Body of pancreas (tissue), 4 donors: ENCODE measurements at places on chromosomes 1 and 21. TPM values are rescaled to one million over a fixed set of nuclear protein-coding genes. Genes with fewer than 3 reads are reported as not detected.

GRCh38 chr1:59433440-59433813, 136.5 kb downstream of the FGGY start:
- DNase-seq = no peak

DNA sequence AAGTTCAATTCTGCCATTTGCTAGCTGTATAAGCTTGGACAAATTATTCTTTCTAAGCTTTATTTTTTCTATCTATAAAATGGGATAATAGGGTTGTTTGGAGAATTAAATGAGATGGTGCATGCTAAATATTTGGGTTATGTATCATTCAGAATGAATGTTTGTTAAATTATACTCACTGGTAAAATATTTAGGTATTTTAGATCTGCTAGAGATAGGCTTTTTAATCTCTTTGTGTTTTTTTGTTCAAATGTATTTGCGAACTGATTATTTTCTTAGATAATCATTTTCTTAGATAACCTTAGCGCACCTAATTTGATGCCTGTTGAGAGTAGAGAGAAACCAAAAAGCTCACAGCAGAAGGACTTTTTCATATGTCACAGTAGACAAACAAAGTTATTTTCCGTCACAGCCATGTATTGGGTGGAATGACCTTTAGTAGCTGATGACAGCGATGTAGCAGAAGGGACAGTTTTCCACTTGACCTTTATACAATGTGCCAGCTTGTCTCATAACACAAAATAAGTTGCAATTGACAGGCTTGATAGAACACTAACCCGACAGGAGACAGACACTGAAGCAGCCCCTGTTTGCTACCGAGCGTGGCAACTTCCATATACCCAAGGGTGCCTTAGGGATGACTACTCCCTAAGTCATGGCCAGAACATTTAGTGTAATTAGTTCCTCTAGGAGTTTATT, 93.0 kb downstream of the DISC1 start:
- no peak for DNase-seq

GRCh38 chr1:26999440-26999987, 6.0 kb downstream of the TRNP1 start:
- DNase-seq = peak; percentile 83

- no peak for DNase-seq
These were observed 1.0 kb upstream of the IER5 start for GRCh38 chr1:181087400-181087901.

GRCh38 chr1:223853748-223854147, 8.0 kb upstream of the TP53BP2 start:
- no peak for DNase-seq

DNA sequence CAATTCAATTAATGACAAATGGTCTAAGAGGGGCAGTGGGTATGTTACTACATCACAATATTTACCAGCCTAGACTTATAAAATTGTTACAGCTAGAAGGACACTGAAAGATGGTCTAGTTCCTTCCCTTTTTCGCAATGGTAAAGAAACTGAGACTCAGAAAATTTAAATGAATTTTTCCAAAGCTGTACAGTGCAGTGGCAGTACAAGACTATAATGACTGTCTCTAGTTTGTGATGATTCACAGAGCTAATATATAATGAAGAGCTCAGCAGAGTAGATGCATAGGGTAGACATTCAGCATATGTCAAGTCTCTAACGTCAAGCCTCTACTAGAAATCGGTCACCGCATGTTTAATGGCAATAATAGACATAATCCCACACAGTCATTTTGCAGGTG, 4.6 kb downstream of the PLPP3 start:
- DNase-seq = no peak

- DNase-seq = peak; percentile 32
These were observed 17.9 kb upstream of the PWP2 start for GRCh38 chr21:44089001-44089911.

DNA sequence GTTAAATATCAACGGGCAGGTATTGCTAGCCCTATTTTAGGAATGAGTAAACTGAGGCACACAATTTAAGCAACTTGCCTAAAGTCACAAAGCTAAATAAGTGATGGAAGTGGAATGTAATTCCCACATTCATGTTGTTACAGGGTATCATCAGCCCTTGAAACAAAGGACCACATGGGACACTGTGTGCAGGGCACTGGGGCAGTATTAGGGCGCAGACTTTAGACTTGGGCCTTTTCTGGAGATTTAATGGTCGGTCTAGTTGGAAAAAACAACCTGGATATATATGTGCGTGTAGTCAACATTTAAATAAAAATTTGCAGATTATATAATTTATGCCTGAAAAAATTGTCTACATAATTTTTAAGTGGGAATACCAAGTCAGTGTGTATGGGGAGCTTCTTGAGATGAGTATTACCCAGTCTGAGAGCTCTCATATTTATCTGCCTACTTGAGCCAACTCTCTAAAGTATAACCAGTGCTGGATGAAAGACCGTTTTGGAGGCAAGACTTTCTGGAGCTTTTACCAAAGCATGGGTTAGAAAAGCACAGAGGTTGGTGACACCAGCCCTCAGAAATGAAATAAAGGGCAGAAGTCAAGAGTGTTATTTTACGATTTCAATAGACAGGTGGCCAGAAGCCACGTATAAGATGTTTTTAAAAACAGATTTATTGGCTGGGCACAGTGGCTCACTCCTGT, 1.6 kb downstream of the KDM1A start:
- DNase-seq = no peak

GRCh38 chr1:176541663-176542062, 78.7 kb downstream of the PAPPA2 start:
- no peak for DNase-seq

DNA sequence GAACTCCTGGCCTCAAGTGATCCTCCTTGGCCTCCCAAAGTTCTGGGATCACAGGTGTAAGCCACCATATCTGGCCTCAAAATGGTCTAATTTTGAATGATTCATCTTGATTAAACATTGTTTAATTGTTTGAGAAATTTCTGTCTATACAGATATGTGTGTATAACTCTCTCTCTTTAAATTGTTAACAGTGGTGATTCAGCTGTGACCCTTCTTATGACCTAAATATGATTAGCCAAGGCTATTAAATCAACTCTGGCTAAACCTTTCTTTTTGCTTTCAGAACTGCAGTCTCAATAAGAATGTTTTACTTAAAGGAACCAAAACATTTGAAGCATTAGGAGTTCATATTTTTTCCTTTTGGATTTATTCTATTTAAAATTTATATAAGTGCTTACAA, 19.2 kb upstream of the B3GALT5 start:
- no peak for DNase-seq

DNA sequence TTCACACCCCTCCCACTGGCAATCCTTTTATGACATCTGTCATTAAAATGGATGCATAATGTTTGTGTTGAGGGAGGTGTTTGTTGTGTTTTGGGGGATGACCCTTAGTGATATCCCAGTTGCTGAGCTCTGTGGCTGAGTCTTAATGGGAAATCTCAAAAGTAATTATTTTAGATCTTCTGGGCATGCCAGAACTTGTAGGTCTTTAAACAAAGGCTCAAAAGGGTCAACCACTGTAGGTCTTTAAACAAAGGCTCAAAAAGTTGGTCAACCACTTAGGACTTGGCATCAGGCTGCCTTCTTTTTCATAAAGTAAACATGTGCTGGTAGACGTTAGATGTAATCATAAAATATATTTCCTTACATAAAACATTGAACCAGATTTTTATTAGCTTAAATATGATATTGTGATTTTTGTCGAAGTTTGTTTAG, 78.0 kb downstream of the CDC14A start:
- no peak for DNase-seq

DNA sequence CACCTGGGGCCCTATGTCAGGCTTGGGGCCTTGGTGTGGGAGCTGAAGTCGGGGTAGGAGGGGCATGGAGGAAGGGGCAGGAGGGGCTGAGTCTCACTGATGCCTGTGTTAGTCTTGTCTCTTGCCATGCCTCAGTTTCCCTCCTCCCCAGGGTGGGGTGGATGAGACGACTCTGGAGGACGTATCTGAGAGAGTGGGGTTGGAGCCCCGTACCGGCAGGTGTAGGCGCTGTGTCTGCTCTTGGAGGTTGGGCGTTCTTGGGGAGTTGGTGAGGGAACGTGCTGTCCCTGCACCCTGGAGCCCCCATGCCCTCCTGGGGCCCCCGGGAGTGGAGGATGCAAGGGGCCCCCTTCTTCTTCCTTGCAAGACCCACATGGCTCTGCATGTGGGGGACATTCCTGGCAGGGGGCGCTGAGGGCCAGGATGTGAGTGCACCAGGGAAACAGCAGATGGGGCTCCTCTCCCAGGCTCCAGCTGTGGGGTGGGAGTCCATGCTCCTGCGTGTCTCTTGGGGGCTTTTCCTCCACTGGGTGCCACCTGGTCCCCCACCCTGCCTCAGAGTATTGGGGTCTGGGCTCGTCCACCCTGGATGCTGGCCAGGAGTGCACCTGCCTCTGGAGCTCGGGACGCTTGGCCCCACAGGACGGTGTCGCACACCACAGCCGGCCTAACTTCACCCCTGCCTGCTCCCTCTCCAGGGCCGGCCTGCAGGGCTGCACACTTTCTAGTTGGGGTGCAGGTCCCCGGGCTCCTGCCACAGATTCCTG, 1.4 kb upstream of the TNFRSF14 start:
- no peak for DNase-seq

GRCh38 chr1:45654540-45655280, 30.9 kb upstream of the CCDC17 start:
- DNase-seq = no peak

DNA sequence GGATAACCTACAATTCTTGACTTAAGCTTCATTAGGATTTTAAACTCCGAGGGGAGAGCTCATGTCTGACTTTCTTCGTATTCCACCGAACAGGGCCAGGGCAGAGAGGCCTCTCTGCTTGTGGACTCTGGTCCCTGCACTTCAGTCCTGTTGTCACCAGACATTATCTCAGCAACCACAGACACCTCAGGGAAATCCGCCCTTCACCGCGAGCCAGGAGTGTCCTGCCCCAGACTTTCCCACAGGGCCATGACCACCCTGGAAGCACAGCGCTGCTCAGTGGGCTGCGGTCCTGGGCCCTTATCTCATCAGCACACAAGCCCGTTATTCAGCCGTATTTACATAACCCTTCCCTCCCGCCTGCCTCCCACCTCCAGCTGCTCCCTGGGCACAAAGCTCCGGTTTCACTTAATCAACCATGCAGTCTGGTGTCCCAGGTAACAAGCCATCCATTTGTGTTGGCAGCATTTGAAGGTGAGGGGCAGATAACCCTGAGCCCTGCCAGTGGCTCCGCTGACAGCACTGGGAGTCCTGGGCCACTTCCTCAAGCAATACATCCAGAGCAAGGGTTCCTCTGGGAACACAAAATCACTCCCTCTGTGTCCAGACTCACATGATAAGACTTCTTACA, 122.8 kb upstream of the RAB4A start:
- DNase-seq = peak; percentile 86

DNA sequence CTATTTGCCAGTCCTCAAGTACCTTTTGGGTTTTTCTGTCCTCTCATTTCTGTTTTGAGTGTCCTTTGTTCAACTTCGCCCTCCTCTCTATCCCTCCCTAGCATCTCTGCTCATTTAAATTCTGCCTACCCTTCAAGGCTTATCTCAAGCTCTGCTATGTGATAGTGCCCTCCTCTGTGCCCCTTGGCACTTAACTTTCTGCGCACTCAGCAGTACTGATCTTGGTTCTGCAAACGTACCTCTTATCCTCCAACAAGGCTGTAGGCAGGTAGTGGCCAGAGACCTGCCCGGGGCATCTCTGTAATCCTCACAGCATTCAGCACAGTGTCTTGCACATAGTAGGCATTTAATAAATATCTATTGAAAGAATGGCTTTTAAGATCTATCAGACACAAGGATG, 5.3 kb upstream of the IL20 start:
- DNase-seq = no peak

- no peak for DNase-seq
These were observed 286.2 kb upstream of the DUSP10 start for GRCh38 chr1:222028116-222028515.

GRCh38 chr1:4853904-4854303, 199.5 kb downstream of the AJAP1 start:
- no peak for DNase-seq

DNA sequence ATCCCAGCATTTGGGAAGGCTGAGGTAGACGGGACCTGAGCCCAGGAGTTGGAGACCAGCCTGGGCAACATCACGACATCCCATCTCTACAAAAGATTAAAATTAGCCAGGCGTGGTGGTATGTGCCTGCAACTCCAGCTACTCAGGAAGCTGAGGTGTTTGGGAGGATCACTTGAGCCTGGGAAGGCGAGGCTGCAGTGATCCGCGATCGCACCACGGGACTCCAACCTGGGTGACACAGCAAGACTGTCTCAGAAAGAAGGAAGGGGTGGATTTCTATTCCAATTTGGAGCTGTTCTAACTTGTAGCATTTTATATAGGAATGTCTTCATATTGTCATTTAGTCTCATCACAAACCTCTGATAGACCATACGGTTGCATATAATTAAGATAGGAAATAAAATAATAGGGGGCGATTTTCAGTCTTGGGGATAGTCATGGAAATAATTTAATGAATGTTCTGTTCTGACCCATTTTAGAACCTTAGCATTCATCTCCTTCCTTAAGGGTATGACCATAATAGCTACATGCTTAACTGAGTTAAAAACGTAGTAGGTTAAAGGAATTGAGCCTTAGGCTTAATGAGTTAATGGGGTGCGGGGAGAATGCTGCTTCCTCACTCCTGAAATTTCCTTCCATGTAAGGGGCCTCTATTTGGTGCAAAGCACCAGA, 93.1 kb downstream of the ADCY10 start:
- DNase-seq = no peak

DNA sequence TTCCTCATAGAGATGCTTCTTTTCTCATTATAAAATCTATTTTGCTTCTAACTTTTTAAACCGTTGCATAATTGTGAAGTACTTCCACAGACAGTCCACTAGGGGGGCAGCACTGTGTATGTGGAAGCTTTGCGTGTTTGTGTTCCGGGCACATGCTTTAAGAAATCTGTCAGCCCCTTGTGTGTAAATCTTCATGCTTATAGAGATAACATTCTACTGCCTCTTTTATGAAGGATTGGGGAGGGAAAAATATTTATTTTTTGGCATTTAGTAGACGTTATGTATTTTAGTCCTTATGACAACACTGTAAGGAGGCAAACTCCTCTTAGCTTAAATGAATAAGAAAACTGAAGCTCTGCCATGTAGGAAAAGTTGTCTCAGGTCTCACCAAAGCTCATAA, 157.3 kb upstream of the PTGFR start:
- DNase-seq = peak; percentile 15

GRCh38 chr1:98126740-98127139, 205.9 kb upstream of the DPYD start:
- no peak for DNase-seq

CLEC20A gene
- not detected for total RNA-seq

DNAJC11 gene
- total RNA-seq = 16.1 TPM

PLCH2 gene
- total RNA-seq = 27.4 TPM

APOBEC4 gene
- total RNA-seq = not detected

NPPB gene
- total RNA-seq = not detected

ST6GALNAC5 gene
- total RNA-seq = 2.6 TPM
